ENCODE measurements at places on chromosomes 4 and X.

GRCh38 chr4:48360285-48361011 is 19.1 kb downstream of the SLAIN2 start:
- DNase-seq: no peak

GRCh38 chr4:108060164-108060563 is 70.5 kb downstream of the HADH start:
- DNase-seq: no peak

GRCh38 chr4:139015948-139016471 is 429 bp downstream of the NOCT start:
- DNase-seq: peak; percentile 60

DNA sequence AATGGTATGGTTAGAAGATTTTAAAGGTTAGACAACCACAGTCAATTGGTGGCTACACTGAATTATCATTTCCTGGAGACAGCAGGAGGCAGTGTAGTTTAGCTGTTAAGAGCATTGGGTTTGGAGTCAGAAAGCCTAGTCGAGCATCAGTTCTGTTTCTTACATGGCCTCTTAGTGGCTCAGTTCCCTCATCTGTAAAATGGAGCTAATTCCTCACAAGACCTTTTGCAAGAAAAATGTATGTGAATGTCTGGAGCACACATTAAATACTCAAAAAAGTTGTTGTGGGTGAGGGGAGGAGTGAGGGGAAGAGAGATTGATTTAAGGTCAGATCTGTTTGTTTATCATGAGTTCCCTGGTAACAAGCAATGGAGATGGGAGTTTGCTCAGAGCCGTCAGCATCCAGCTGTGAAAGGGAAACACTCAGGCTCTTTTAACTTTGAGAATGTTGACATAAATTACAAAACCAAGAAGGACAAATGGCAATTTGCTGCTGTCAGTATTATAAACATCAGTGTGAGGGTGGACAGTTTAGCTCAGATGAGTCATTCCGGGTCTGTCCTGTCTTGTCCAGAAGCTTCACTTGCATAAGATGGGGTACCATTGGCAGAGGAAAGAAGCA is 98.2 kb upstream of the PGRMC2 start:
- no peak for DNase-seq

GRCh38 chr4:91838181-91838861 is 465.4 kb upstream of the GRID2 start:
- no peak for DNase-seq
